ENCODE measurements at places on chromosomes 16 and 17.

GRCh38 chr16:8807189-8807588 lies 9.6 kb downstream of the PMM2 start:
- no peak for DNase-seq

DNA sequence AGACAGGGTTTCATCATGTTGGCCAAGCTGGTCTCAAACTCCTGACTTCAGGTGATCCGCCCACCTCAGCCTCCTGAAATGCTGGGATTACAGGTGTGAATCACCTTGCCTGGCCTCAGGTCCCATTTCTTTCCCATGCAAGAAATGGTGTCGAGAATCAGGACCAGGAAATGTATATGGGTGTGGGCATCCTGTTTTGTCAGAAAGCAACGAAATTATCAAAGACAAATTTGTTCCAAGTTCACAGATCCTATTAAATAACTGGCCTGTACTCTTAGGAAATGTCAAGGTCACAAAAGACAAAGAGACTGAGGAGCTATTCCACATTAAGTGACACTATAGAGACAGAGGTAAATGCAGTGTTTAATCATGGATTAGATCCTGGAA lies 17.1 kb upstream of the ST6GALNAC1 start:
- no peak for DNase-seq

DNA sequence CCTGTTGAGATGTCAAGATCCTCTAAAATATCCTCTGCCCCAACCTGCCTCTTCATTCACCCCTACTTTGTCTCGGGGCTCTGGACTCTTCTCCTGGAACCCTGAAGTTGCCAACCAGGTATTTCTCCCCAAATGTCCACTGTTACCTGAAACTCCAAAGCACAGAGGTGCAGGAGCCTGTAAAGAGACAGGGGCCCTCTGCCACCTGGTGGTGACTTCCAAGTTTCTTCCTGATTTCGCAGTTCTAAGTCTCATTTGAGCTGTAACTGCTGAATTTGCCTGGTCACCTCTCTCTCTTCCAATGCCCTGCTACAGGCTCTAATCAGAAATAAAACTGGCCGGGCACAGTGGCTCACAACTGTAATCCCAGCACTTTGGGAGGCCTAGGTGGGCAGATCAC lies 77.1 kb upstream of the RCVRN start:
- no peak for DNase-seq

DNA sequence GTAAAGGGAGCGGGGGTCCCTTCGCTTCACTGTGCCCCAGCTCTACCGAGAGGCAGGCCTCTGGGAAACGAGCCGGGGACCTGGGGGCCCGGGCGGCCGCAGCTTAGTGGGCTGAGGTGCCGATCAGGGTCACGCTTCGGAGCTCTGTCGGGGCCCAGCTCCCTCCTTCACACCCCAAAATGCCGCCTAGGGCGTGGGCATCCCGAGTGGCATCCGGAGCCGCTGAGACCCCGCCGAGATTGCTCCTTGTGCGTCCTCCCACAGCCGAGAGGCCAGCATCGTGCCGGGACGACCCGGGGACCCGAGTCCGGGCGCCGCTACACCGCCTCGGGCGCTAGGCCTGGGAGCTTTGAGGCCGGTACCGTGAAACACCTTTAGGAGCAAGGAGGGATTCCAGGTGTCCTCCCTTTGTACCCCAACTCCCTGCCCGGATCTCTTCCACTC lies 1.3 kb downstream of the SALL1 start:
- no peak for DNase-seq

DNA sequence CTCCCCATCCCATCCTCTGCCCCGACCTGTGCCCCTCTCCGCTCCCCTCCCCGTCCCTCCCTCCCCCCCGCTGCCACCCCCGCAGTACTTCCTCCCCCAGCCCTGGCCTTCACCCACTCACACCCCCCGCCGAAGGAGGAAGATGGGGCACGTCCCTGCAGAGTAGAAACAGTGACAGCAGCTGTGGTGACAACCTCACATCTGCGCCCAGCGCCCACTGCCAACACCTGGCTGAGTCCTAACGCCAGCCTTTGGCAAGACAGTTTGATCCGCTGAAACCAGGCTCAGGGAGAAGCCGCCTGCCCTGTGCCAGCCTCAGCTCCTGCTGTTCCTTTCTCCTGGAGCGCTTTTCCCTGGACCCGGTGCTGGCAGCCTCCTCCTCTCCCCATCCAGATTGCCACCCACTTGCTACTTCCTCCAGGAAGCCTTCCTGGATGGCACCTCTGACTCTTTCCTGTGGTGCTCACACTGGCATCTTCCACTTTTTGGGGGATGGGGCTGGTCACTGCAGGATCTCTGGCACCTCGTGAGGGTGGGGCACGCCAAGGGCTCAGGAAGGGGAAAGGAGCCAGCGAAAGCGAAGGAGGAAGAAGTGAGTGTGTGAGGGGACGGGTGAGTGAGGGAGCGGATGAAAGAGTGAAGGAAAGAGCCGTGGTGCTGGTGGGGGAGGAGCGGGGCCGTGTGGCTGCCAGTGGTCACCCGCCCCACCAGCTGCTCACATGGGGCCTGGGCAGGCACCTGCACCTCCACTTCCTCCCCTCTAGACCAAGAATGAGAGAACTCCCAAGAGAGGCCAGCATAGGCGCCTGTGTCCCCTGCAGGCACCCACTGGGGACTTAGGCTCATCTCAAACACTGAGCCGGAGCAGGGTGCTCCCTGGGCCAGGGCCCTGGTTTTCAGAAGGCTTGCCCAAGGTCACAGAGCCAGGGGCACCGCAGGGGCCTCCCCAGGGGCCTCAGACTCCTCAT lies 27.0 kb downstream of the ZFPM1 start:
- DNase-seq: no peak

- no peak for DNase-seq
Observed at GRCh38 chr17:60077672-60078519, 825 bp downstream of the HEATR6 start.

- no peak for DNase-seq
Observed at GRCh38 chr17:73645050-73645871, 1.0 kb upstream of the SDK2 start.

- DNase-seq: no peak
Observed at GRCh38 chr17:82949361-82949760, 109.5 kb upstream of the ZNF750 start.

- no peak for DNase-seq
Observed at GRCh38 chr17:5841862-5842261, 228.3 kb upstream of the WSCD1 start.

DNA sequence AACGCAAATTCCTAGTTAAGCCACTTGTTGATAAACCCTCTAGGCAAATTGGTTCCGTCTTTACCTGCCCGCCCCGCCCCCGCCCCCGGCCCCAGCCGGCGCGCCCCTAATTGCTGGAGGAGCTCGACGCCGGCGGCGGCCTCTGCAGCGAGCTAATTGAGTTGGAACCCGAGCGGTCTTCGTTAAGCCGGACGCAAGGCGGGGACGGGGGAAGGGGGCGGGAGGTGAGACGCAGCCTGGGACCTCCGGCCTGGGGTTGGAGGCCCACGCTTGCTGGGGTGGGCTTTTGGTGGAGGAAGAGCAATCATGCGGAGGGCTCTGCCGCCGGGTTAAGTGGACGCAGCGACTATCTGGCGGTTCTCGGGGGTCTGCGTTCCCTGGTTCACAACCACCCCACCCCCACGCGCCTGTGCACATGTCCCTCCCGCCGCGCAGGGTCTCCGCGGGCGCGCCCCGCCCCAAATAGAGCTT lies 12.7 kb upstream of the FOXF1 start:
- DNase-seq: no peak

- DNase-seq: no peak
Observed at GRCh38 chr16:11901091-11901490, 14.7 kb downstream of the GSPT1 start.

- no peak for DNase-seq
Observed at GRCh38 chr17:74852237-74853047, 7.2 kb downstream of the GRIN2C start.

GRCh38 chr17:4579678-4580077 lies 4.7 kb upstream of the SMTNL2 start:
- no peak for DNase-seq

Data from esophagus squamous epithelium (tissue), 5 donors.